ENCODE measurements at places on chromosomes 3 and 15.

DNA sequence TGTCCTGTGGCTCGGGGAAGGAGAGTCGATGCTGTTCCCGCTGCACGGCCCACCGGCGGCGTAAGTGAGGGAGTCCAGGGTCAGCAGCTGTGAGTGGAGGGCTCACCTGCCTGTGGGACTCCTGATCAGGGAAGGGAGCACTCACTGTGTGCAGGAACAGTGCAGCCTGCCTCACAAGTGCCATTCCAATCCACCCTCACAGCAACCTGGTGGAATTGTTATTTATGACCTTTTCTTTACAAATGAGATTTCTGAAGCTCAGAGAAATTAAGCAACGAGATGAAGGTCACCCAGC lies 9.0 kb downstream of the CHRD start:
- DNase-seq, result no peak

- no peak for DNase-seq
Observed at GRCh38 chr3:52891615-52892081, 5.7 kb downstream of the STIMATE start.

- DNase-seq, result no peak
Observed at GRCh38 chr3:184295771-184296170, 3.3 kb upstream of the PSMD2 start.

- no peak for DNase-seq
Observed at GRCh38 chr3:68560728-68561127, 371.6 kb downstream of the TAFA4 start.

- no peak for DNase-seq
Observed at GRCh38 chr15:75049392-75049791, 26.0 kb downstream of the PPCDC start.

- DNase-seq, result no peak
Observed at GRCh38 chr3:172391592-172392302, 56.5 kb downstream of the GHSR start.

GRCh38 chr15:63531586-63531985 lies 27.2 kb downstream of the USP3 start:
- DNase-seq, result no peak

GRCh38 chr3:130654921-130655320 lies 91.7 kb downstream of the PIK3R4 start:
- no peak for DNase-seq

GRCh38 chr3:129593230-129593594 lies 13.3 kb downstream of the PLXND1 start:
- no peak for DNase-seq

DNA sequence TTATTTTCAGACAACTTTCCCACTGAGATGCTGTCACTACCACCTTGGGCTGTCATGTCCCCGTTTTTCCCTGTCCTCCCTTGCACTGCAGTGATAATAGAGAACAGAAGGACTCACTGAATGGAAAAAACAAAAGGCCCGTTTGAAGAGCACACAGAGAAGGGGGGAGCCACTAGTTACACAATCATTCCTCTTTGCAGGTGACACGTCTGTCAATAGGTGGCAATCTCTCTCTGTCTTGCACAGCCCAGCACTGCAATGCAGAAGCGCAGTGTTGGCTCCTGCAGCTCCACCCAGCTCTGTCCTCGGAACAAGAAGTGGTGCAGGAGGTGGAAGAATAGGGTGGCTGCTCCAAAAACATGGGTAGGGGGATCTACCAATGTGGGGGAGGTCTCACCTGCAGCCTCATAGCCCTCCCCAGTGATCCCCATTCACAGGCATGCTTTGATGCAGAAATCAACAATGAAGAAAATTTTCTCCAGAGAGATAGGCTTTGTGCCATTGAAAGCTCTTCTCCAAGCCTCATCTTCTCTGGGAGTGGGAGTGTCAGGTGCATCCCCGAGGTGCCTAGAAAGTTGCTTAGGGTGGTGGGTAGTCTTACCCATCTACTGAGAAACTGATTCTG lies 31.8 kb downstream of the FSTL1 start:
- DNase-seq, result no peak

DNA sequence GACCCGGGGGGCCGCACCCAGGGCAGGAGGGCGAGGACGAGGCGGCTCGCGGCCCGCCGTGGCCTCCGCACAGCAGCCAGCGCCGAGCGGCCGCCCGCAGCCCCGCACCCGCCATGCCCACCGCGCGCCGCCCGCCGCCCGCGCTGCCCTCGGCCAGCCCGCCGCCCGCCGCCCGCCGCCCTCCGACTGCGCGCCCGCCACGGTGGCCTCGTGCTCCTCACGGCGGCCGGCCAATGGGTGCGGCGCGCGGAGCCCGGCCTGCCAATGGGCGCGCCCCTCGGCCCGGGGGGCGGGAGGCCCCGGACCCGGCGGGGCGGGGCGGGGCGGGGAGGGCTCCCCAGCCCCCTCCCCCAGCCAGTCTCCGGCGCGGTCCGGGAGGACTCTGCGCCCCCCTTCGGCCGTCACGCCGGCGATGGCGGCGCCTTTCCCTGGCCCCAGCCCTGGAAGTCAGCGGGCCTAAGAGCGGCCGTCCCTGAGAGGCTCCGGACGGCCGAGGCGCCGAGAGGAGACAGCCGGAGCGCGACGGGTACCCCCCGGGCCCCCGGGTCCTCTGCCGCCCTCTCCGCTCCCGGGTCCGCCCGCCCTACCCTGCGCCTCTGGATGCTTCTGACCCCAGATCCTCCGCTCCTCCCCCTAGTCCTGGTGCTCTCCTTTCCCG lies at the start of gene NT5DC2:
NT5DC2 (minus strand) TSS at position 235 of the 658 bp plus-strand sequence; CDS start at position 115, 120 bp downstream.
- no peak for DNase-seq

DNA sequence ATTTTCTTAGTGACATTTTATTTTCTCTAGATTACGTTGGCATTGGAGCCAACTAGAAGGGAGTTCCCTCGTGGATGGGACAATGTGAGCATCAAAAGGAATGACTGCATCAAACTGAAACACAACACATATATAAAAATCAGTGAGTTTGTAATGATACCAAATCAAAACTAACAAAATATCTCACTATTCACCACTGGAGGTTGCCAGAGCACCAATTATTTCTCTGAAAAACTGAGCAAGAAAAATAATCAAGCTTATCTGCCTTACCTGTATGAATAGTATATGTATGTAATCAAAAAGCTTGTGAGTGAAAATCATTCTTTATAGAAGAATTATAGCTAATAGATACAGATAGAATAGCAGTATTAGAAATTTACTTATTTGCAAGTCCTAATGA lies 46.8 kb upstream of the OTOL1 start:
- DNase-seq, result no peak

DNA sequence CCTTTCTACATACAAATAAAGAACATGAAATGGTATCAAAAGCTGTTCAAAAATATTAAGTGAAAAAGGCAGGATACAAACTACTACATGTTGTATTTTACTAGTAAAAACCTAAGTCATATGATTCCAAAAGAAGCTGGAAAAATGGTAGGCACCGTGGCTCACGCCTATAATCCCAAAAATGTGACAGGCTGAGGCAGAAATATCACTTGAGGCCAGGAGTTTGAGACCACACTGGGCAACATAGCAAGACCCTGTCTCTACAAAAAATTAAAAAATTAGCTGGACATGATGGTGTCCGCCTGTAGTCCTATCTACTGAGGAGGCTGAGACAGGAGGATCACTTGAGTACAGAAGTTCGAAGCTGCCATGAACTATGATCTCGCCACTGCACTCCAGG lies 1.7 kb downstream of the EMC7 start:
- no peak for DNase-seq

- DNase-seq, result peak; percentile 61
Observed at GRCh38 chr3:45426161-45426560, 37.8 kb downstream of the LARS2 start.

GRCh38 chr15:51550841-51551240 lies 71.7 kb downstream of the DMXL2 start:
- DNase-seq, result no peak

GRCh38 chr3:89311581-89311980 lies 204.2 kb downstream of the EPHA3 start:
- no peak for DNase-seq

DNA sequence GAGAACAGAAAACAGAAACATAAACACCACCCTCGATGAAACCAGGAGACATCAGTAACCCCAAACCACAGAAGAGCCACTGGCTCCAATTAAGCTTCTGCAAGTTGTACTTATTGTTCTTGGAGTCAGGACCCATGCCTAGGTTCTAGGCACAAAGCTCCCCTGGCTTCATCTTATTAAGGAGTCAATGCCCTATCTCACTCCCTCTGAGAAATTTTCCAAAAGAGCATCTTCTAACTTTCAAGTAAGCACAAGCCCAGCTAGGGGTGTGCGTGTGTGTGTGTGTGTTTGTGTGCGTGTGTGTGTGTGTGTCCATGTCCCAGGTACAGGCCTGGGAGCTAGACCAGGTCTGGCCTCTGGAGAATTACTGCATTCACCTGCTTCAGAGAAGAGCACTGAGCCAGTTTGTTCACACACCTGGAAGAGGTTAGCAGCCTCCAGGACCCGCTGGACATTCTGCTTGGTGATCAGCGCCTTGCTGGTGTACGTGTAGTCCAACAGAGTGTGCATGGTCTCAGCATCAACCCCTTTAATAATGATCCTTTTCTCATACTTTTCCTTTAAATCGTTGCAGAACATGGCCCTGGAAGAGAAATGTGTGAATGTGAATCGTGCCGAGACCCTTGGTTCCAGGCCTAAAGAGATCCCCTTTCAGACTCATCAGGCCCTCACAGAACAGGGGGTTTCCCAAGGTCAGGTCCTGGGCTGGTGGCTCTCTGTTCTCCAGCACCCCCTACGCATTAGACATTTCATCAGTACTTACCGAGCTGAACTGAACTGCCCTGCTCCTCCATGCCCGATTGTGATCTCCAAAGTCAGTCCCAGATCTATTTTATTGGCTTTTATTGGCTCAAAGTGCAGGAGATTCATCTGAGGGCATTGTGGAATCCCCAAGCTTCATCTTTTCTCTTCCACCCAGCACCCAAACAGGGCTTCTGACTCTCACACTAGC lies 27.8 kb downstream of the KLHL6 start:
- DNase-seq, result no peak

GRCh38 chr15:36605604-36606263 lies 26.3 kb downstream of the CDIN1 start:
- peak; percentile 34 for DNase-seq

DNA sequence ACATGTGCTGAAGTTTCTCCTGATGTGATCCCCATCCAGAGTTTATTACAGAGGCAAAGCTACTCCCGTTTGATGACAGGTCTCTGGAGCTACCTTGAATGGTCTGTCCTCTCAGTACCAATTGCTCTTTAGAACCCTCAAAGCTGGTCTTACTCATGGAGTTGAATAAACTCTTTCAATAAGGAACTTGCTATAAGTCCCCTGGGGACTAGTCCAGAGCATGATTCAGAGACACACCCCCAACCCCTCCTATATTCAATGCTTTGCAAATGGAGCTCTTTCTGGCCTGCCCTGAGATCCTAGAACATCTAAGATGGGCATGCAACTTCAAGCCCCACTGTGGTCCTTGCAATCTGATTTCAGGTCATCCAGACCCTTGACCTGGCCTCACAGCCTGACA lies 23.9 kb upstream of the TPM1 start:
- DNase-seq, result no peak

DNA sequence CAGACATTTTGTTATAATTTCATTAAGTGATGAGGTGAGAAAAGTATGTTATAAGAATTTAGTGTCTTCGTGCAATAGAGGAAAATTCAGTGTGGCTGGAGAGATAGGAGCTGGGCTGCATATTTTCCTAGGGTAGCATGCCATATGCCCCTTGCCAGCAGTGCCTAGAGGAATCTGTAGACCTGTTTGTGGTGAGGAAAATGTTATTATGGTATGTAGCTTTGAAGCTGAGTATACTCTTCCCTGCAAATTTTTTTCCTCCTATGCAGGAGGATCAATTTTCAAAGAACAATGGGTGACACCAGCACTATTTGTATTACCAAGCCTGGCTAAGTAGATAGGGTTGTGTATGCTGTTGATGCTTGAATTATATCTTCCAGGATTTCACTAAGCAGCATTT lies 200.6 kb downstream of the EDEM1 start:
- DNase-seq, result no peak

GRCh38 chr15:74157868-74158827 lies 15.4 kb upstream of the ISLR start:
- no peak for DNase-seq

DNA sequence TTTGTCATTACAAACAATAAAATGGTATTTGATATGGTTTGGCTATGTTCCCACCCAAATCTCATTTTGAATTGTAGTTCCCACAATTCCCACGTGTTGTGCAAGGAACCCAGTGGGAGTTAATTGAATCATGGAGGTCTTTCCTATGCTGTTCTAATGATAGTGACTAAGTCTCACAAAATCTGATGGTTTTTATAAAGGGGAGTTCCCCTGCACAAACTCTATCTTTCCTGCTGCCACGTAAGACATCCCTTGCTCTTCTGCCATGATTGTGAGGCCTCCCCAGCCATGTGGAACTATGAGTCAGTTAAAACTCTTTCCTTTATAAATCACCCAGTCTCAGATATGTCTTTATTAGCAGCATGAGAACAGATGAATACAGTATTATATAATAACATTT lies 15.4 kb upstream of the AADAC start:
- DNase-seq, result no peak

DNA sequence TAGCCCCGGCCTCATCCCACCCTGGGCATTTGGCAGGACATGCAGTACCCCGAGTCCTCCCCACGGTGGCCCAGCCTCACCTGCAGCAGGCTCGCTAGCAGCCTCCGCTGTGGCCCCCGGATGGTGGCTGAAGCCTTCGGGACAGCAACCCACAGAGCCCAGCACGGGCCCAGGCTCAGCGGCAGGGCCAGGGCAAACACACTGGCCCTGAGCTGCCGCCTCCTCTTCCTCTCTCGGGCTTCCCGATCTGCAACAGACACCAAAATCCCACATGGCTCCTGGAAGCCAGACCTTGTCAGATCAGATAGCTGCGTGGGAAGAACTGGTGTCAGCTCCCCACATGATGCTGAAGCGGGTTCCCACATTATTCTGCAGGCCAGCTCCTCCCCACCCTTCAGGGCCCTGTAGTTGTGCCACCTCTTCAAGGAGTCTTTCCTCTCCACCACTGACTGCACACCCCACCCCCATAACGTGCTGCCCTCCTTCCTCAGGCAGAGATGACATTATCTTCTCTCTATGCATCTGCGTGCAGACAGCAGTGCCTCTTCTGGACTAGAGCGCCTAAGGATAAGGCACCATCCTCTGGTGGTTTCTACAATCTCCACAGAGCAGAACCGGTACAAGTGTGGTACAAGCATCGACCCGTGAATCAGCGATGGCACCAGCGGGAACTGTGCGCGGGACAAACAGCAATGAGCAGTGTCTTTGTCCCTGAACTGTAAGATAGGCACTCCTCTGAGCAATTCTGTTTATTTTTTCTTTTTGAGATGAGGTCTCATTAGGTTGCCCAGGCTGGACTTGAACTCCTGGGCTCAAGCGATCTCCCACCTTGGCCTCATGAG lies 9.5 kb downstream of the TMEM44 start:
- no peak for DNase-seq

GRCh38 chr15:88312941-88313579 lies 56.5 kb upstream of the NTRK3 start:
- DNase-seq, result no peak

- DNase-seq, result no peak
Observed at GRCh38 chr15:84914351-84914750, 29.9 kb downstream of the SLC28A1 start.

Data from NCI-H187 treated with DMSO at 0.1 percent for 48 hours (cell line).